ENCODE measurements at places on chromosomes 4 and X. TPM values are rescaled to one million over a fixed set of nuclear protein-coding genes. Genes with fewer than 3 reads are reported as not detected.

- no peak for DNase-seq
Measured at GRCh38 chr4:13665701-13666660, 38.5 kb upstream of the BOD1L1 start.

DNA sequence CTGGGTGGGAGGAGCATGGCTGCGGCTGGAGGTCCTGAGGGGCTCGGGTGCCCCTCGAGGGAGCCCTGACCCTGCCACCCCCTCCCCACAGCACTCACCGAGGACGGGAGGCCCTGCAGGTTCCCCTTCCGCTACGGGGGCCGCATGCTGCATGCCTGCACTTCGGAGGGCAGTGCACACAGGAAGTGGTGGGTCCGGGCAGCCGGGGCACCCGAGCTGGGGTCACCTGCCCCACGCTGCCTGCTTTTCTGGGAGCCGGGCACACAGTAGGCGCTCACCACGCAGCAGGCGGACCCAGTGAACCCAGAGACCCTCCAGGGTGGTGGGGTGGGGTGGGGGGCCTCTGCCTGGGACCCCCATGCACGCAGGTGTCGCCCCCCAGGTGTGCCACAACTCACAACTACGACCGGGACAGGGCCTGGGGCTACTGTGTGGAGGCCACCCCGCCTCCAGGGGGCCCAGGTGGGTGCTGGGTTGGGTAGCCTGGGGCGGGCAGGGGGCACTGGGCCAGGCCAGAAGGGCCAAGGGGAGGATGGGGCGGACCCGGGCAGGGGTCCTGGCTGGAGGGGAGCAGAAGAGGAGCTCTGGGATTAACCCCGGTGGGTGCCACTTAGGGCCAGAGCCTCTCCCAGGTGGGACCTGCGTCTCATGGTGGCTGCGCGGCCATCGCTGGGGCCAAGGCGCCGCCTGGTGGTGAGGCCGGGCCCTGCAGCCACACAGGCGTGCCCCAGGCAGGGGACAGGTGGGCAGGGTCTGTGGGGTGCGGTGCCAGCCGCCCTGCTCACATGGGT, 1.4 kb downstream of the HGFAC start:
- peak; percentile 32 for DNase-seq

GRCh38 chr4:153518637-153519389, 52.7 kb downstream of the TMEM131L start:
- peak; percentile 60 for DNase-seq

GRCh38 chrX:155778844-155779553, 102.1 kb upstream of the VAMP7 start:
- DNase-seq: no peak

DNA sequence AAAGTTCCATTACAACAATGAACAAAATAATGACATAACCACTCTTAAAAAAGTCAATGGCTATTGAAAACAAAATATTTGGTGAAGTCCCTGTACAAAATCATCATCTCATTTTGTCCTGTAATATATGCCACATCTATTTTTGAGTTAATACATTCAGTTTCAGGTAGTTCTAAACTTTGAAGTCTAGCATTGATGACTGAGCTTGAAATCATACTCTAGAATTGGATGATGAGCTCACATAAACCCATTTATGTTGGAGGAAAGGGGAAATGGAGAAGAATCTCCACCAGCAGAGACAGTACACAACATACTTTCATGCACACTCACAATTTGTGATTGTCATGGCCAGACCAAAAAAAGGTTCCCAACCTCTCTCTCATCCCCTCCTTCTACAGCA, 371.1 kb upstream of the NR3C2 start:
- no peak for DNase-seq

GRCh38 chr4:177728361-177729152, 286.3 kb upstream of the AGA start:
- peak; percentile 7 for DNase-seq

GRCh38 chr4:48403358-48403757, 62.0 kb downstream of the SLAIN2 start:
- no peak for DNase-seq

GRCh38 chrX:110561034-110561433, 202.4 kb downstream of the RTL9 start:
- no peak for DNase-seq

GRCh38 chr4:12534684-12535083, 949.5 kb downstream of the RAB28 start:
- DNase-seq: no peak

DNA sequence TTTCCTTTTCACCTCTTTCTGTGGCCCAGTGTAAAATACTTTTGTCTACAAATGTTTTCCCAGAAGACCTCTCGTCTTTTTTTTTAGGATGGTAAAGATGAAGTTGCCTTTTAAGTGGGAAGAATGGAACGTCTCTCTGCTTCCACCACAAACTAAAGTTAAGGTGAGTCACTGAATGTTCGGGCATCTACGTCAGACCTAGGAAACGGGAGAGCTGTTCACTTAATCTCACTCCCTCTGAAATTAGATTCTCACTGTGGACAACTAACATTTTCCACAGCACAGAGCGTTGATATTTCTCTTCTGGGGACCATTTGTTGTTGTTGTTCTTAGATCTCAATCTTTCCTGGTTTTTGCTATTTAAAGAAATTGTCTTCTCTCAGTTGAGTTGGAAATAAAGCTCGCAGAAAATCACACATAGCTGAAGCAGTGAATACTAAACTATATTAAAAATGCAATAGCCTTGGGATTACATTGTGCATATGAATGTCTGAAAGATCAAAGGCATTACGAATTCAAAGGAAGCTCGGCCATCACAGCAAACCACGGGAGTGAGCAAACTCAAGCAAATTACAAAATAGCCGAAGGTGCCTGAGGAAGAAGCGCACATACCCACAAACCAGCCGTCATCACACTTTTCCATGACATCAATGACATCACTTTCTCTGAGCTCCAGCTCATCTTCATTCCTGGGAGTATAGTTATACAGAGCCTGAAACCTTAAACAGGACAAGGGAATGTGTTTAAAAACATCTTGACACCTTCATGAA, 53.9 kb upstream of the PDLIM3 start:
- no peak for DNase-seq

GRCh38 chrX:65136424-65136823, 160.2 kb upstream of the ZC4H2 start:
- no peak for DNase-seq

GRCh38 chrX:119028733-119029330, 44.0 kb upstream of the CT47C1 start:
- no peak for DNase-seq

- DNase-seq: no peak
Measured at GRCh38 chr4:84145176-84145575, 353.9 kb downstream of the NKX6-1 start.

DNA sequence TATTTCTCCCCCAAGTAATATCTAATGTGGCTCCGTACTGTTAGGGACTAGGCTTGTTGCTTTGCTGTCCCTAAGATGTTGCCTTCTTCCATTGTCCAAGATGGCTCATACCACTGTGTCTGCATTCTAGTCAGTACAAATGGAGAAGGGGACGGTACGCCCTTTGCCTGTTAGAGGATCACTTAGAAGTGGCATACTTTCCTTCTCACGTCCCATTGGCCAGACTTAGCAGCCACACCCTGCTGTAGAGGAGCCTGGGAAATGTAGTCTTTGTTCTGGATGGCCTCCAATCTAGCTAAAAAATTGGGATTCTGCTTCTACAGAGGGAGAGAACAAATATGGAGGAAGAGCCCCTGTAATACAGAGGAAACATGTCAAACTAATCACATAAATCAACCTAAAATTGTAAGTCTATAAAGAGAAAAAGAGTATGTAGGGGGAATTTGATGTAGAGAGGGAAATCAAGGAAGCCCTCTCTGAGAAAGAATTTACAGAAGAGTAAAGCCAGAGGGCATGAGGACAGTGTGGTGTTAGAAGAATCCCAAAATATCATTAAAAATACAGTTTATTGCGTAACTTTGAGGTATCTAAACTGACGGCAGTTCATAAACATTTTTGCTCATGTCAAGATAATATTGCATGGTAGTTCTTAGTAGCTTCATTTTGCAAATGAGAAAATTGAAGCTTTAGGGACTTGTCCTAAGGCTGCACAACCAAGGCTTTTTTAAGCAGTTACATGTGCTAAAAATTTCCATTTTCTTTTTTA, 15.1 kb downstream of the PRIMPOL start:
- no peak for DNase-seq

DNA sequence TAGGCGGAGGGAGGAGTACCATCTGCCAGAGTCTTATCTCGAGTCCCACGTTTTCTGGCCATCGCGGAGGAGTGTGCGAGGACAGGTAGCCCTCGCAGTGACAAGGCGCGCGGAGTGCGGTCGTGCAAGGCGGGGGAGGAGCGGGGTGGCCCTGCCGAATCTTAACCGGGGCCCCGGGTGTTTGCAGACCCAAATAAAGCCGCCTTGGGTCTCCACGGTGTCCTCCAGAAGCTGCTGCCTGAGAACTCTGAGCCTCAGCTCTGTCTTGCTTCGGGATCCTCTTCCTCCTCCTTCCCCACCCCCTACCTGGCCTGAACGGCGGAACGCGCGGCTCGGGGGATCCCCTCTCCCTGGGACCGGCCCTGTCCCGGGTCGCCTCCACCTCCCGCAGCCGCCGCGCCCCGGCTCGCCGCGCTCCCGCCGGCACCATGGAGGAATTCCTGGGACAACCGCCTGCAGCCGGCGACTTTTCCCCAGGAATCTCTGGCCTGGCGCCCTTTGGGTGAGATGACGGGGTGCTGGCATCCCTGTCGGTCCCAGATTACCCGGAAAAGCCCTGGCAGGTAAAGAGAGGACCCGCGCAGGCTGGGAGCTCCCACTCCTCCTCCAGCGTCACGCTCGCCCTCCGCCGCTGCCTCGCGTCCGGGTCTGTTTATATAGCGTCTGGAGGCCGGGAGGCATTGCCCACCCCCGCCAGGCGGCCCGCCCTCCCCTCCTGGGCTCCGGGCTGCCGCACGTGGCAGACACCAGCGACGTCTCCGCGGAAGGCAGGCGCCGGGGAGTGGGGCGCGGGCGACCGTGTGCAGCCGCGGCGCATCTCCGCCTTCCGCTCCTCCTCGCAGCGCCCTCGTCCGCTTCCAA, at the start of gene GALNTL6:
TSS of gene GALNTL6 (plus strand) at position 740 of the 861 bp plus-strand sequence.
- DNase-seq: no peak

HSFX3 gene
- total RNA-seq: not detected

LRCH2 gene
- total RNA-seq: 0.33 TPM

GNRHR gene
- total RNA-seq: not detected

SYTL5 gene
- 7.3 TPM for total RNA-seq

LONRF3 gene
- 15.3 TPM for total RNA-seq

CT45A2 gene
- total RNA-seq: not detected
